ENCODE measurements at places on chromosomes 7 and 10. TPM values are rescaled to one million over a fixed set of nuclear protein-coding genes. Genes with fewer than 3 reads are reported as not detected.

Gene TMEM225B
- 0.29 TPM for total RNA-seq

DNA sequence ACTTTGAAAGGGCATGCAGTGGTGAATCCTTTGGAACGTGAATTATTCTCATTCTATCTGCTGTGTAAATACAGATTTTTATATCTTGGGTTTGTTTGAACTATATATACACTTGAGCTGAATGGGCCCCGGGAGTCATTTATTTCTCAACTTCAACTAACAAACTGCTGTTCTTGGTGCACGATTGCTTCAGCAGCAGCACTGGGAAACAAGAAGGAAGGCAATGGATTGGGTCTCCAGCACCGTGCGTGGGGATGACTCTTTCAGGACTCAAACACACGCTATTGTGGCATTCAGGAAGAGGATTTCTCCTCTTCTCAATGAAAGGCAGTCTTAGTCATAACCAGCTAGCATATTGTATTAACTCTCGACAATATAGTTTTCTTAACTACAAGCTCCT, 226.0 kb upstream of the NFE2L3 start:
- H3K27me3 ChIP-seq = peaks cover 6% of the 10 kb centered on the region
- no peaks in the 10 kb centered on the region for H3K36me3 ChIP-seq
- no peak overlapping the region for H3K27ac ChIP-seq
- H3K4me1 ChIP-seq = no peaks in the 10 kb centered on the region
- no peak overlapping the region for H3K4me3 ChIP-seq

- no peak for DNase-seq
- H3K4me1 ChIP-seq = no peaks in the 10 kb centered on the region
- no peak overlapping the region for H3K4me3 ChIP-seq
Observed at GRCh38 chr10:21488246-21488956, 37.1 kb downstream of the SKIDA1 start.

DNA sequence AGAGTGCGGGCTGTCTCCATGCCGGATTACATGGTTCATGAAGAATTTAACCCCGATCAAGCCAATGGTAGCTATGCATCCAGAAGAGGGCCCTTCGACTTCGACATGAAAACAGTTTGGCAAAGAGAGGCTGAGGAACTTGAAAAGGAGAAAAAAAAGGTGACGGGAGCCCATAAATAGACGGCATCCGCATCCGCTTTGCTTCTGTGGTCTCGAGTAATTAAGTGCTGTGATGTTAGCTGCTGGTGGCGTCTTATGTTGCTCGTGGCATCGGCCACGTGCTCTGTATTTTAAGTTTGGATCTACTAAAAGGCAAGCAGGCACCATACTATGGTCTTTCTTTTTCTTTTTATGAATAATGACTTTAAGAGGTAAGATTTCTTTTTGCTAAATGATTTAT, 11.1 kb downstream of the C7orf57 start:
- H3K36me3 ChIP-seq = no peaks in the 10 kb centered on the region
- H3K4me3 ChIP-seq = no peak overlapping the region
- no peaks in the 10 kb centered on the region for H3K27me3 ChIP-seq
- no peak overlapping the region for H3K27ac ChIP-seq
- DNase-seq = no peak

DNA sequence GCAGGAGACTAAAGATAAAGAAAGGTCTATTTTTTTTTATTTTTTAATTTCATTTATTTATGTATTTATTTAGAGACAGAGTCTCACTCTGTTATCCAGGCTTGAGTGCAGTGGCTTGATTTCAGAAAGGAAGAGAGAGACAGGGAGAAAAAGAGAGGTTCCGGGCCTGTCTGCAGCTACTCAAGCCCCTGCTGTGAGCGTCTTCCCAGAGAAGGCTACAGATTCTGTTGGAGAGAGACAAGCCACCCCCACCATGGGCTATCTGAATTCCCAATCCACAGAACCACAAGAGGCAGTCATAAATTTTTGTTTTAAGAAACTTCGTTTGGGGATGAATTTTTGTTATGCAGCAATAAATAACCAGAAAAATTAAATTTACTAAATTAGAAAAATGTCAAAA, 68.1 kb downstream of the CALN1 start:
- H3K27me3 ChIP-seq = no peaks in the 10 kb centered on the region
- H3K36me3 ChIP-seq = no peaks in the 10 kb centered on the region
- H3K27ac ChIP-seq = no peak overlapping the region
- H3K4me3 ChIP-seq = no peak overlapping the region
- DNase-seq = no peak
- H3K4me1 ChIP-seq = no peaks in the 10 kb centered on the region

DNA sequence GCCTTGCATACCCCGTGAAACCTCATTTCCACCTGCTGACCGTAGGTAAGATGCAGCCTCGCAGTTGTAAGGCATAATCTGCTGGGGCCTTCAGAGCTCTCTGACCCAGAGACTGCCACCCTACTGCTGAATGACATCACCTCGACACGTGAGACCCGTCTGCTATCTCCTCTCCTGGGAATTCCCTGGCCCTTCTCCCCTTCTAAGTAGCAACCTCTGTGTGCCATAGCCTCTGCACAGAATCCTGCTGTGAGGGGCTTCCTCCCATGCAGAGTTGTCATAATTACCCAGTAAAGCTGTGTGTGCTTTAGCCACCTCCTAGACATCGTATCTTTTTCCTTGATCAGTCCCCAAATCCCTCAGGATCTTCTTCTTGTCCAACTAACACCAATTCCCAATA, 106.7 kb downstream of the CACNB2 start:
- no peaks in the 10 kb centered on the region for H3K27me3 ChIP-seq
- no peaks in the 10 kb centered on the region for H3K36me3 ChIP-seq
- no peak for DNase-seq
- no peak overlapping the region for H3K4me3 ChIP-seq

Gene STRIP2
- 2.2 TPM for total RNA-seq
